ENCODE measurements at places on chromosomes 1 and 21.
A peak's percentile ranks its signal among the peaks of the same experiment; 100 is the strongest.

DNA sequence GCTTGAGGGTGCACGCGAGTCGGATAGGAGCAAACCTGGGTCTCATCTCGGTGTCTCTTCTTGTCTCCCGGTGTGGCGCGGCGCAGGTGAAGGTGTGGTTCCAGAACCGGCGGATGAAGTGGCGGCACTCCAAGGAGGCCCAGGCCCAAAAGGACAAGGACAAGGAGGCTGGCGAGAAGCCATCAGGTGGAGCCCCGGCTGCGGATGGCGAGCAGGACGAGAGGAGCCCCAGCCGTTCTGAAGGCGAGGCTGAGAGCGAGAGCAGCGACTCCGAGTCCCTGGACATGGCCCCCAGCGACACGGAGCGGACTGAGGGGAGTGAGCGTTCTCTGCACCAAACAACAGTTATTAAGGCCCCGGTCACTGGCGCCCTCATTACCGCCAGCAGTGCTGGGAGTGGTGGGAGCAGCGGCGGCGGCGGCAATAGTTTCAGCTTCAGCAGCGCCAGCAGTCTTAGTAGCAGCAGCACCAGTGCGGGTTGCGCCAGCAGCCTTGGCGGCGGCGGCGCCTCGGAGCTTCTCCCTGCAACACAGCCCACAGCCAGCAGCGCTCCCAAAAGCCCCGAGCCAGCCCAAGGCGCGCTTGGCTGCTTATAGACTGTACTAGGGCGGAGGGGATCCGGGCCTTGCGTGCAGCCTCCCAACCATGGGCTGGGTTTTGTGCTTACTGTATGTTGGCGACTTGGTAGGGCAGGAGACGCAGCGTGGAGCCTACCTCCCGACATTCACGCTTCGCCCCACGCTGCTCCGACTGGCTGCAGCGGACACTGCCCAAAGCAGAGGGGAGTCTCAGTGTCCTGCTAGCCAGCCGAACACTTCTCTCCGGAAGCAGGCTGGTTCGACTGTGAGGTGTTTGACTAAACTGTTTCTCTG lies 5.1 kb downstream of the HLX start:
- no peak for DNase-seq

- DNase-seq = no peak
Measured at GRCh38 chr21:28781602-28782276, 210.9 kb downstream of the LTN1 start.

GRCh38 chr1:181972256-181972655 lies 89.3 kb downstream of the ZNF648 start:
- no peak for DNase-seq

DNA sequence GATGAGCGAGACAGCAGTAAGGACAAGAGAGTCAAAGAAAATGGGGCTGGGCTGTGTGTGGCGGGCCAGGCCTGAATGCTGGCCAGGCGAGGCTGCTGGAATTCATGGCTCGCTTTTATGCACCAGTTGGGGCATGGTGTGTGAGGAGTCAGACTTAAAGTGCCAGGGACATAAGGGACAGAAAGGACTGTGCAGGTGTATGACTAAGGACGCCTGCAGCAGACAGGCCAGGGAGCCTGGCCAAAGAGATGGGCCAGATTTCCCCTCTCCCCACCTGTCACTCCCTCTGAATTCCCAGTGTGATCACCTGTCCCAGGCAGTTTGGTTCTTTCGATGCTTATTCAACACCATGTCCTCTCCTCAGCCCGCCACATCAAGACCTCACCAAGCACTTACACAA lies 16.9 kb upstream of the SMIM12 start:
- no peak for DNase-seq

DNA sequence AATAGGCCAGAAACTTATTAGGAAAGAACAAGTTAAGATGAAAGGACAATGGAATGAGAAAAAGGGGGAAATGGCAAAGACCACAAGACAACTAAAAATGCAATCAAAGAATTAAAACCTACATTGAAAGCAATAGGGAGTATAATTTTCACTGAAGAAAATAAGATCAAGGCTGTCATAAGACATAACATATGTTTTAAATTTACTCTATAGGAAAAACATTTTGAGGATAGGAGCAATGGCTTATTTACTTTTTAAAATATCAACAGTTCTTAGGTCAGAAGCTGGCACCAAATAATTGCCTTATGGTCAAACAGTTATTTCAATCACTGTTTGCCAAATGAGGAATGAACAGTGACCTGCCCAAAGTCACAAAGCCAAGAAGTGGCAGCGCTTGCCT lies 171.2 kb upstream of the HOOK1 start:
- no peak for DNase-seq

GRCh38 chr1:179217943-179218507 lies 11.5 kb downstream of the ABL2 start:
- DNase-seq = no peak

DNA sequence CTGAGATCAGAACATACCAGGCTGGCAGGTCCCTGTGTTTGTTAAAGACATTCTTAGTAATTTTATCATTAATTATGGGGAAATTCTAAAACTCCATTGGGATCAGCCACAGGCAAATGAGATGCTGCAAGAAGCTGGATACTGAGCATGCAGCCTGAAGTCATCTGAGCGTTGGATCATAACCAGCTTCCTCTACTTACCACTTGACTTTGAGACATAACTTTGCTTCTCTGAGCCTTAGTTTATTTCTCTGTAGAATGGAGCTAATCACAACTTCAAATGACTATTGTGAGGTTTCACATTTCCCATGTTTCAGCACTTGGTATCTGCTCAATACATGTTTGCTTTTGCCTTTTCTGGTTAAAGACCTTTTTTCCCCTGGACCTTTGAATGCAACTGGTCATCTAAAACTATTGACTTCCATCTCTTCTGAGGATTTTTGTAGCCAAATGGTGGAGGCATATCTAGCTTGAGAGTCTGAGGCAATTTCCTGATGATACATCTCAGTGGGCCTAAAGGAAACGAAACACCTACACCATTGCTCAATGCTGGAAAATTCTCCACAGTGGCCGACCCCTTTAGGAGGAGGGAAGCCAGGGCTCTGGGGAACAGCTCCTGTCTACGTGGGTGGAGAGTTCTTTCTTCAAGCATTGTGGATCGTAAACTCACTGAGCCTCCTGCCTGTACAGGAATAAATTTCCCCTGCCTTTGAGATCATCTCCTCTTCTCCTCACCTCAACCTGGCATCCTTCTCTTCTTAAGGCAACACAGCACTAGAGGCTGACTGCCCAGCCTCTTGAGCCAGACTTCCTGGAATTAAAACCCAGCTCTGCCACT lies 109.1 kb upstream of the HOOK1 start:
- no peak for DNase-seq

GRCh38 chr21:32569261-32570230 lies 15.8 kb downstream of the TCP10L start:
- DNase-seq = peak; percentile 31

DNA sequence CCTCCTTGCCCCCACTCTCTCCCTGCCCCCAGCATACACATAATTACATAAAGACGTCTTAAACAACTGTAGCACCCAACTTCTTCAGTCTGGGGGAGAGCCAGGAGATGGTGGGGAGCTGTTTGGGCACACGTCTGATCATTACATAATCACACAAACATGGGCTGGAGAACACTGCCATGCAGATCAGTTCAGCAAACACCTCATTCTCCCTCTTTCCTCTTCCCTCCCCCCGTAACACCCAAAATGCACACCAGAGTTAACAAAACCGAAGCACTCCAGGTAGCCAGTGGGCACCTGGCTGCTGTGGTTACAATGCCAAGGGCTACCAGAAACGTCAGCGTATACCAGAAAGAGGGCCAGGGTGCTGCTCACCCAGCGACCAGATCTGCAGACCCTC lies 1.6 kb downstream of the HIVEP3 start:
- no peak for DNase-seq

DNA sequence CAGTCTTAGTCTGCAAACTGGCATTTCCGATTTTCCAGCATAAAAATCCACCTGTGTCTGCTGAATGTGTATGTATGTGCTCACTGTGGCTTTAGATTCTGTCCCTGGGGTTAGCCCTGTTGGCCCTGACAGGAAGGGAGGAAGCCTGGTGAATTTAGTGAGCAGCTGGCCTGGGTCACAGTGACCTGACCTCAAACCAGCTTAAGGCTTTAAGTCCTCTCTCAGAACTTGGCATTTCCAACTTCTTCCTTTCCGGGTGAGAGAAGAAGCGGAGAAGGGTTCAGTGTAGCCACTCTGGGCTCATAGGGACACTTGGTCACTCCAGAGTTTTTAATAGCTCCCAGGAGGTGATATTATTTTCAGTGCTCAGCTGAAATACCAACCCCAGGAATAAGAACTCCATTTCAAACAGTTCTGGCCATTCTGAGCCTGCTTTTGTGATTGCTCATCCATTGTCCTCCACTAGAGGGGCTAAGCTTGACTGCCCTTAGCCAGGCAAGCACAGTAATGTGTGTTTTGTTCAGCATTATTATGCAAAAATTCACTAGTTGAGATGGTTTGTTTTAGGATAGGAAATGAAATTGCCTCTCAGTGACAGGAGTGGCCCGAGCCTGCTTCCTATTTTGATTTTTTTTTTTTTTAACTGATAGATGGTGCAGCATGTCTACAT lies 2.5 kb upstream of the OLFML3 start:
- no peak for DNase-seq

DNA sequence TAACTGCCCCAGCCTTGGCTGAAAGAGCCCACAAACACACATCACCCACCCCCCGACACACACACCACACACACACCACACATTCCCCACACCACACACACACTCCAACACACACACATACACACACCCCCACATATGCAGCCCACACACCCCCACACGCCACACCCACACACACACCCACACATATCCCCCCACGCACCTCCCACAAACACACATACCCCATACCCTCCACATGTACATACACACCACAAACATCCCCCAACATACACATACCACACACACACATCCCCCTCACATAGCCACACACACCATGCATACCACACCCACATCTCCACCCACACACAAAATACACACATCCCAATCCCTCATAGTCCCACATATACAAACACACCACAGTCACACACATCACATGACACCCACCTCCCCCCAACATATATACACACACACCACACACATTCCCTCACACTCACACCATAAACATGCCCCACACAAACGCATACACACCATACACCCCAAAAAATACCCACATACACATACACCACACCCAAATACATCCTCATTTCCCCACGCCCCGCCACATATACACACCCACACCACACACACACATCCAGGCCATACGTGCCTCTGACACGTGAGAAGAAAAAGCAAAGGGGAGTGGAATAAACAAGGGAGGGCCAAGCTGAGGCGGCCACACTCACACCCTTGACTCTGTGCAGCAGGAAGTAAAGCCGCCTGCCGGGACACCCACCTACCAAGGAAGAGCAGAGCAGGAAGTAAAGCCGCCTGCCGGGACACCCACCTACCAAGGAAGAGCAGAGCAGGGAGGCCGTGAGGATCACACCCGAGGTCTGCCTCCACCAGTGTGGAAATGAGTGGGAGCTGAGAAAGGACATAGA lies 53.7 kb downstream of the HSF2BP start:
- DNase-seq = no peak

DNA sequence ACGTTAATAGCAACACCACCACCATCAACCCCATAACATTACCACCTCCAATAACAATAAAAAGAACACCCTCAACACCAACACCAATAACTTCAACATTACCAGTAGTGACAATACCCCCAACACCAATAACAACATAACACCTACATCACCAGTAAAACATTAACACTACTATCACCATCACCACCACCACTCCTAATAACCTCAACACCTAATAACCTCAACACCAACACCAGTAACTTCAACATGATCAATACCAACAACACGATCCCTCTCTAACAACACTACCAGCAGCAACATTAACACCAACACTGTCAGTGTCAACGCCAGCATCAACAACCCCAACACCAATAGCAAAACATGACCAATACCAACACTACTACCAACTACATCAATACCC lies 57.2 kb downstream of the TAS1R2 start:
- no peak for DNase-seq

DNA sequence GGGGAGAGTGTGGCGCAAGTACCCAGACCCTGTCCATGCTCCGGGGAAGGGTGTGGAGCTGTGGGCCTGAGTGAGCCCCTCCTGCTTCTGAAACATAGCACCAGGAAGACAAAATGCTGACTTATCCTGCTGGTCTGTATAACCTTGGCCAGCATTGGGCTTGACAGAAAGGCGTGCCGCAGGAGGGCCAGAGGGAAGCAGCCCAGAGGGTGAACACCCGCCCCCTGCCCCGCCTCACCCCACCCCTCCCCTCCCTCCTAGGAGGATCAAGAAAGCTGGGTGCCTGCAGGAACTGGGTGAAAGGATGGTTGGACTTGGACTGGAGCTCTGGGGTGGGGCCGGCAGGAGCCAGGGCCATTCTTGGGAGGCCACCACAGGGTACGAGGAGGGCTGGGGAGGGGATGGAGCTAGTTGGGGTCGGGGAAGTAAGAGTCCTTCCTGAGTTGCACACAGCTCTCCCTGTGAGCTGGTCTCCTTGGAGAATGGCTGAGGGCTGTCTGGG lies 27.1 kb downstream of the PTPRF start:
- DNase-seq = no peak

DNA sequence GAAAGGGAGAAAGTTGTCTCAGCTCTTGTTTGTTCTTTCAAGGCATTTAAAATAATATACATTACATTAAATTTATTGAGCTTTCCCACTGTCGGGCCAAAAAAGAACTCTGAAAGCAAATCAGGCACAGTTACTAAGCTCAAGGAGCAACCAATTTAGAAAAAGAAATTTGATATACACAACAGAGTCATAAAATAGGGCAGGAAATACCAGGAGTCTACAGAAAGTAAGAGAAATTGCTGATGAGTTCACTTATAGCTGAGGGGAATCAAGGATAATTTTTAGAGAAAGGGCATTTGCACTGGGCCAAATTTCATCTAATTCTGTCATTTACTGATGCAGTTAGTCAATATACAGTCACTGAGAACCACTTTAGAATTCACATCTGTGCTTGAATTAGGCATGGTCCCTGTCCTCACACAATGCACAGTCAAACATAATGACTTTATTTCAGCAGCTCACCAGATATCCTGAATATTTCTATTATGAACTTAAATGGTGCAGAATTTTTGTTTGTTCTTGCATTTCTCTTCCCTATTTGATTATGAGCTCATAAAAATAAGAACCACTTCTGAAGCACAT lies 249.6 kb upstream of the BEND5 start:
- no peak for DNase-seq

DNA sequence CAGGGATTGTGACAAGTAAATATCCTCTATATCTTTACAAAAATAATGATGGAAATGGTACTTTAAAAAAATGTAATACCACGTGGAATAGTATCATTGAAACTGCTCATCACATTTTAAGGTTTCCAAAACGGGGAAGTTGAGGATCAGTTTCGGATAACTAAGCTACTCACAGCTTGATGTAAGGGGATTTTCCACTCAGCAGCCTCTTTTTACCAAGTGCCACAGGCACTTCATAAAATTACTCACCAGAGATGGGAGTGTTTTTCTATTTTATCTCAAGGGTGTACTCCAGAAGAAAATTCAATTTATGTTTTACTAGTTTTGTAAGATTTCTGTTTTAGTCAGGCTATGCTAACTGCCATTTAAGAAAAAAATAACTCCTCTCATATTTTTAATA lies 91.7 kb downstream of the TPR start:
- no peak for DNase-seq

- no peak for DNase-seq
Measured at GRCh38 chr1:167270349-167271092, 49.8 kb downstream of the POU2F1 start.

- no peak for DNase-seq
Measured at GRCh38 chr1:166933633-166934032, 41.7 kb downstream of the ILDR2 start.

Data from substantia nigra (tissue), 51 donors.